Prostate gland (tissue), 2 donors: ENCODE measurements at places on chromosomes 7 and 10. TPM values are rescaled to one million over a fixed set of nuclear protein-coding genes. Genes with fewer than 3 reads are reported as not detected.

TMEM254 gene
- 52.7 TPM for total RNA-seq

ITIH5 gene
- total RNA-seq, result 13.5 TPM

SPDYE11 gene
- total RNA-seq, result not detected

PTF1A gene
- total RNA-seq, result not detected

DPYSL4 gene
- 4.1 TPM for total RNA-seq

GJC3 gene
- total RNA-seq, result 1.2 TPM

ADAP1 gene
- total RNA-seq, result 8.3 TPM

GARIN1A gene
- 0.18 TPM for total RNA-seq

HOXA6 gene
- total RNA-seq, result 7.5 TPM

SNX13 gene
- total RNA-seq, result 63.5 TPM

UCMA gene
- not detected for total RNA-seq

RELN gene
- 3.0 TPM for total RNA-seq

SFXN4 gene
- total RNA-seq, result 22.7 TPM

AOC1 gene
- total RNA-seq, result 3.1 TPM

ADRB1 gene
- 10.2 TPM for total RNA-seq

KIAA1217 gene
- 92.5 TPM for total RNA-seq

CALY gene
- 9.4 TPM for total RNA-seq

CDK14 gene
- total RNA-seq, result 13.7 TPM

MACROH2A2 gene
- 59.5 TPM for total RNA-seq

IGFBP1 gene
- total RNA-seq, result not detected

SFMBT2 gene
- total RNA-seq, result 18.5 TPM

ITPRID1 gene
- 0.17 TPM for total RNA-seq

ACSM6 gene
- not detected for total RNA-seq

LIPN gene
- not detected for total RNA-seq
